ENCODE measurements at places on chromosomes 5 and 9.

GRCh38 chr9:121280715-121281613, 13.0 kb downstream of the GSN start:
- no peak for DNase-seq

DNA sequence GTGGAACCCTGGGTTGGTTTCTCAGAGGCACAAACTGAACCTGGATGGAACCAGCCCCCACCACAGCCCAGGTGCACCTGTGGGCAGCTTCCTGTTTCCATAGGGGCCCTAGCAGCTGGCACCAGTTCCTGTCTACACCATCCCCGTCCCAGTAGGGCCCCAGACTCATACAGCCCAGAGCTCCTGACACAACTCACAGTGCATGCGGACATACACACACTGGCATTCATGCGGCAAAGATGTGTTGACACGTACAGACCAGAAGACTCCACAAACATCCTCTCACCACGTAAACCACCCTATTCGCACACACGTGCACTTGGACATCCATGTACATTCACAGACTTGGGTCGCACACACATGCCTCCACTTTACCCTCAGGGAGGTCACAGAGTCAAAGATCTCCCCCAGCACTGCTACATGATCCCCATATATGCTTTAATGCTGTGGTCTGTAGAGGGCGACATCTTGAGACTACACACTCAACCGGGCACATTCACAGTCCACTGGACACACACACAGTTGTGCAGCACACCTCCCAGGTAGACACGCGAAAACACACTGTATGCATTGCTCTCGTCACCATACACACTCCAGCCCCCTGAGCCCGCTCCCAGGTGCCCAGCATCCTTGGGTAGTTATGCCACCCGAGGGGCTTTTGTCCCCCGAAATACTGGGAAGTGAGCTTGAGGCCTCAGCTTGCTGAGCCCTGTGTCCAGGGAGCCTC, 22.4 kb downstream of the CXXC5 start:
- no peak for DNase-seq

GRCh38 chr5:6721442-6721841, 8.2 kb downstream of the TENT4A start:
- no peak for DNase-seq

GRCh38 chr5:137446615-137447014, 52.5 kb downstream of the SPOCK1 start:
- no peak for DNase-seq

DNA sequence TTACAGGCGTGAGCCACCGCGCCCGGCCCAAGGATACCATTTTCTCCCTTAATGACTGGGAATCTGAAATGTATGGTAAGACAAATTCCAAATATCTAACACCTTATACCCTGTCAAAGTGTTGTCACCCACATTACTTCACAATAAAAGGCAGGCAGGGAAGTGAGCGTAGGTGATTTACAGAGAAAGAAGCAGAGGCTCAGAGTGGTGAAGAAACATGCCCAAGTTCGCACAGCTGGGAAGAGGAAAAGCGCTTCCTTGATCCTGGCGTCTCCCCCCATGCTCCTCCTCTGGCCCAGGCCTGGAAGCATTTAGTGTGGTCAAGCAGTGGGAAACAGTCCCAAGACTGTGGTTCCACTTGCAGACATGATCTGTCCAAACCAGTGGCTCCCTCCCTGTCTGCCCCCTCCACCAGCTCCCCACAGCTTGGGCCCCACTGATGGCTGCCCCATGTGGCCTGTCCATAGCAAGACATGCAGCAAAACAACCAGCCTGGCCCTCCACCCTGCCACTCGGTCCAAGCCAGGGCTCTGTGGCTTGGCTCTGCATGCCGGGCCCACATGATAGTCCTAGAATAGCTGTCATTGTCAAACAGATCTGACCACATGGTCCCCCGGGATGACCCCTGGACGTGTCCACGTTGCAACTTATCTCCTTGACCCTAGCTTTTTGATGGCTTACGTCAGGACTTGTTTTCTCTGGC, 107.2 kb downstream of the TTLL11 start:
- no peak for DNase-seq

DNA sequence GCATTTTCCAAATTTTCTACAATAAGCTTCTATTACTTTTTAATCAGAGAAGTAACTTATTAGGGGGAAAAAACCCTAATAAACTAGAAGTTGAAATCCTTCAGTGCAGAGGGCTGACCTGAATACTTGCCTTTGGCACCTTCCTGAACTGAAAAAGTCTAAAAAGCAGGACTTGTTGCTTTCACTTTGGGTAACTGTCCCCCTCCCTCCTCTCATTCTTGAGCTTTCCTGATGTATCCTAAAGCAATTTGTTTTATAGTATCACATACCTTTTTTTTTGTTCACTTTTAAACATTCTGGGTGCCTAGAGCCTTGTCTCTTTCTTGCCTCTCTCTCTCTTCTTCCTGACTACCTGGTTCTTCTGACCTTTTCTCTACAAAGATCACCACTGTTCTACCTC, 64.0 kb upstream of the ERBIN start:
- DNase-seq = no peak

- DNase-seq = no peak
Observed at GRCh38 chr9:16530669-16531642, 339.5 kb downstream of the BNC2 start.

GRCh38 chr5:175659546-175660253, 1.8 kb downstream of the HRH2 start:
- no peak for DNase-seq

- no peak for DNase-seq
Observed at GRCh38 chr5:60444661-60445360, 255.2 kb downstream of the DEPDC1B start.

DNA sequence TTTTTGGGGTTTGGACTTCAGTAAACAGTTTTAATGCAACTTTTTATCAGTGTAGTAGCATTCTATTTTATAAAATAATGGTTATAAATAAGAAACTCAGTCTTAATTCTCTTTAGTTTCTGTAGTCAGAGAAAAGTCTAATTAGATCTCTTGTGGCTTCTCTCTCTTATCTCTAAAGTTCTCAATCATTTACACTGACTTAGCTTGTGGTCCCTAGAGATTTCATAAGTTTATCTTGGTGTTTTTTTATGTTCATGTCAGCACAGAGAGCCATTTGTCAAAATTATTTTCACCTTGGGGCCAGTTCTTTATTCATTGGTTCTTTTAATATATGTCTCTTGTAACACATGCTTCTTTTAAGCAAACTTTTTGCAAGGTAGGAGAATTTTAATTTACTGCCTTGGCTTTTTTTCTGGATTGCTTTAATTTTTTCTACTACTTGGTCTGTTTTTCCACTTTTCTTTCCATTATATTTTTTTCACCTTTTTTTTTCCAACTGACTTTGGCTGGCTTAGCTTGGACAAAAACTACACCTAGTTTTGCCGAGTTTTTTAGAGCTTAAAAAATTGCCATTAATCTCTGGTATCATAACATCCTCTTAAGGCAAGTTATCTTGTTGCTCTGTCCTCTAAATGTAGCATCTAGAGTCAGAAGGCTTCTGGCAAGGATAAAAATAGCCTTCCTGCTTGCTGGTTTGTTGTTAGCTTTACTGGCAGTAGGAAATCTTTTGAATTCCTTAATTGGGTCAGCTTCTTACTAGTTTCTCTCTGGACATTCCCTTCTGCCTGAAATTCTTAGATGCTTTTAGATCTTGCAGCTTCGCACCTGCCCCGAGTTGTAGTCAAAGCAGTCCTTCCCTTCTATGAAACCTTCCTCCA, 35.3 kb downstream of the CPEB4 start:
- DNase-seq = no peak

GRCh38 chr9:2413160-2413805, 208.3 kb upstream of the VLDLR start:
- DNase-seq = no peak

GRCh38 chr5:153159616-153160015, 330.9 kb upstream of the GRIA1 start:
- DNase-seq = no peak

DNA sequence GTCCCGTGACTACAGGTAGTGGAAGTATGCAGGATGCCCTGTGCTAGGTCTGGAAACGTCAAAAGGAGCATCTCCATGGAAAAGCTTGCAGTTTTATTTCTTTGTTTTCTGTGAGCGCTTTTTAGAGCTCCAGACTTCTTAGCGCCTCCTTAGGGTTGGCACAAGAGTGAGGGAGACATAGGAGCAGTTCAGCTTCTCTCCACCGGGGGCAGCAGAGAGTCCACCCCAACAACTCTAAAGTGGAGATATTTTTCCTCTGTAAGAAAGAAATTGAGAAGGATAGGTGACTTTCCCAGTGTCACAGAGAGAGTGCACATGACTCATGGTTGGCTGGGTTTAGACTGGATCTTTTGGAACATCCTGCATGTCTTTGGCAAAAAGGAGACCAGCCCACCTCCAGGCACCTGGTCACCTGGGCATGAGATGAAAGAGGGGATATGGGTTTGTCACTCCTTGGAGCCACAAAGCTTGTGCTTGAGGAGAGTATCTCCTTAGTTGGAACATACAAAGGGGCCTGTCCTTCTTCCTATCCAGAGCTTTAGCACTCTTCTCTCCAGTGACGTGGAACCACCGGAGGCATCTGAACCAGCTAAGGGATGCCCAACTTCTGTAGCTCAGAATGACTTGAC, 637.7 kb downstream of the SEMA5A start:
- DNase-seq = no peak

- no peak for DNase-seq
Observed at GRCh38 chr5:151036556-151036955, 16.2 kb downstream of the GPX3 start.

DNA sequence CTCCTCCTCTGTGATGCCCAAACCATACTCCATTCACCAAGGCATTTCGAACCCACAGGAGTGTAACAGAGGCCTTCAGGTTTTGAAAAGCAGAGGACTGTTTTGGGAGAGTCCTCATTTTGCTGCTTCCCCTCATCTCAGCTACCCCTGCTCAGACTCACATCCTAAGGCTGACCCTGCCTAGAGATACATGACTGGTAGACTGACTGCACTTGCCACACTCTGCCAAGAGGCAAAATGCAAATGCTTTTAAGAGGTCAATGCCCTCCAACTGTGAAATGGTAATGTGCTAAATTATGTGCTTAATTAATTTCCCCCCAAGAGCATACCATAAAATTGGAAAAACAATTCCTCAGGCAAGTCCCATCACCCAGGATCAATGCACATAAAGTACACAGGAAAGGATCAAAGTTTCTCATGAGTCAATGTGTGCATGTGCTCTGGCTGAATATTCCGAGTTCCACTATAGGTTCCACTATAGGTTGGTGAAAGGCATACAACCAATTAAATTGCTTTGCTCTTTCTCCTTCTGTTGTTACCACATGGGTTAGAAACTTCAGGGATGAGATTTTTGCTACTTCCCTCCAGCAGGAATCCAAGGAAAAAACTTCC, 87.0 kb downstream of the RGS7BP start:
- no peak for DNase-seq

GRCh38 chr5:148847456-148847855, 21.0 kb downstream of the ADRB2 start:
- DNase-seq = no peak

GRCh38 chr9:114488398-114489129, 16.7 kb downstream of the WHRN start:
- no peak for DNase-seq

DNA sequence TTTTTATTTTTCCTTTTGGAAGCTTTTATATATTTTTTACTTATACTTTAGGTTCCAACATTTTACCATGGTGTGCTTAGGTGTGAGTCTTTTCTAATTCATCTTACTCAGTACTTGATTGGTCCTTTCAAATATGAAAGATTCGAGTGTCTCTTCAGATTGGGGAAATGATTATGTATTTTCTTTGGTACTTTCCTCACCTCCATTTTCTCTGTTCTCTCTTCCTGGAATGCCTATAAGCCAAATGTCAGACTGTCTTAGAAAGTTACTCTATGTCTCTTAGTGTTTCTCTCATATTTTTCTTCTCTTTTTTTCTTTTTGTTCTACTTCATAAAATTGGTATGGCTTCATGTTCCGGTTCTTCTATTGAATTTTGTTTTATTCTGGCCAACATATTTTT, 119.6 kb upstream of the SV2C start:
- no peak for DNase-seq

- DNase-seq = no peak
Observed at GRCh38 chr9:18256568-18256967, 217.4 kb upstream of the ADAMTSL1 start.

- no peak for DNase-seq
Observed at GRCh38 chr5:133531178-133531577, 81.2 kb downstream of the FSTL4 start.

DNA sequence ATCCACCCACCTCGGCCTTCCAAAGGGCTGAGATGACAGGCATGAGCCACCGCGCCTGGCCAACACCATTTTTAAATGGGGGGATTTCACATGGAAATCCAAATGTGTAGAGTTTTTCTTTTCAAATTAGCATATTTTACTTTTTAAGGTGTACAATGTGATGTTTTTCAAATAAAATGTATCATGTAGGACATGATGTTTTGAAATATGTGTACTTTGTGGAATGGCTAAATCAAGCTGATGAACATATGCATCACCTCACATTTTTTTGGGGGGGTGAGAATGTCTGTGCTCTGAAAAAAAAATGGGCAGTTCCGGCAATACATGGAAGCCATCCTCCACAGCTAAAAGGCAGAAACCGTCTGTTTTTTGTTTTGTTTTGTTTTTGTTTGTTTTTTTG, 3.4 kb upstream of the FAF2 start:
- no peak for DNase-seq

- DNase-seq = no peak
Observed at GRCh38 chr5:74322191-74322590, 318.3 kb downstream of the ENC1 start.

DNA sequence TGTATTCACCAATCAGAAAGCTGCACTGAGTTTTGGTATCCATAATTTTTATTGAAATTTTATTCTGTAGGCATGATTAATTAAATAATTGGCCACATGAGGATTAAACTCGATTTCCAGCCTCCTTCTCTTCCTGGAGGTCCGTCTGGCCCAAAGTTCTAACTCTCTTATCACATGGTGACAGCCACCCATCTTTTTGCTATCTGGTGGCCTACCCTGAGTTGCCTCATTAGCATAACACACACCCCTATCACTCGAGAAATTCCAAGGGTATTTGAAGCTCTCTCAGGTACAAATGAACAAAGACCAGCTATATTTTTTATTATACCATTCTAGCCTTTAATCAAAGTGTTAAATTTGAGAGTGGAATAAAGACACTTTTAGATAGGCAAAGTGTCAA, 57.7 kb downstream of the APC start:
- DNase-seq = no peak

- DNase-seq = no peak
Observed at GRCh38 chr5:74009502-74009901, 383.5 kb downstream of the ARHGEF28 start.

GRCh38 chr5:84370176-84370575, 14.5 kb downstream of the EDIL3 start:
- no peak for DNase-seq

GRCh38 chr5:160976181-160976580, 124.2 kb upstream of the ATP10B start:
- no peak for DNase-seq

- DNase-seq = no peak
Observed at GRCh38 chr9:115115117-115115880, 2.7 kb downstream of the TNC start.
